Effector memory CD4-positive, alpha-beta T cell (primary cell): ENCODE measurements at places on chromosomes 16 and 17.
A peak's percentile ranks its signal among the peaks of the same experiment; 100 is the strongest.

DNA sequence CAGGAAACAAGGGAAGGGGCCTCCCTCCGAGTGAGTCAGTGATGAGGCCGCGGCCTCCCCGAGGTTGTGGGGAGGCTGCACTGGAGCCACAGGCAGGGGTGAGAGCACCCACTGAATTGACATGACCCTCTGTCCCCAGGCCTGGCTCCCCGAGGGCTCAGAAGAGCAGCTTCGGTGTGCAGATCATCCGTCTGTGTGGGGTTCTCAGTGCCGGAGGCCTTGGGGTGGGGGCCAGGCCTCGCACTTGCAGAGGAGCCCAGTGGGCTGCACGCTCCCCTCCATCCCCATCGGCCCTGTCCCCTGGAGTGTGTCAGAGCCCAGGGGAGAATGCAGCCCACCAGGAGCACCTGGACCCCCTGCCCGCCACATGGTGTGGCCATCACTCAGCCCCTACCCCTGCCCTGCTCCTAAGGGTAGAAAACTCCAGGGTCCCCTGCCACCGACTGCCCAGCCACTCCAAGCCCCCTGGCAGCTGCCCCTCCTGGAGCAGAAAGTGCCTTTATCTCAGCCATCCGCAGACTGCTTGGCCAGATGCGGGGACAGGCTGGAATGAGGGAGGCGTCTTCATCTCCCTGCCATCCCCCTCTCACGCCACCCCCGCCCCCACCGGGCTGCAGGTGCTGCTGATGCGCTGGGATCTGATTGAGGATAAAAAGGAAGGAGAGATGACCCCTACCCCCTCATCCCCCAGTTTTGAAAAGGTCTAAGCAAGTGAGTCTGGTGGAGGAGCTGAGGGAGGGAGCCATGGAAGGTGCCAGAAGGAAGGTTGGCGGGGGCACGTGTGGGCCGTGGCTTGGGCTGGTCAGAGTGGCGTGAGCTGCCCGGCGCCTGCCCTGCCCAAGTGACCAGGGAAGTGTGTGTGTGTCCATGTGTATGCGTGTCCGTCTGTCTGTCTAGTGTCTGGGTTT, 358.3 kb downstream of the SEC14L1 start:
- no peak overlapping the region for H3K4me3 ChIP-seq
- H3K4me1 ChIP-seq = peaks cover 6% of the 10 kb centered on the region
- no peaks in the 10 kb centered on the region for H3K27me3 ChIP-seq
- no peak for DNase-seq
- peaks cover 56% of the 10 kb centered on the region for H3K36me3 ChIP-seq

DNA sequence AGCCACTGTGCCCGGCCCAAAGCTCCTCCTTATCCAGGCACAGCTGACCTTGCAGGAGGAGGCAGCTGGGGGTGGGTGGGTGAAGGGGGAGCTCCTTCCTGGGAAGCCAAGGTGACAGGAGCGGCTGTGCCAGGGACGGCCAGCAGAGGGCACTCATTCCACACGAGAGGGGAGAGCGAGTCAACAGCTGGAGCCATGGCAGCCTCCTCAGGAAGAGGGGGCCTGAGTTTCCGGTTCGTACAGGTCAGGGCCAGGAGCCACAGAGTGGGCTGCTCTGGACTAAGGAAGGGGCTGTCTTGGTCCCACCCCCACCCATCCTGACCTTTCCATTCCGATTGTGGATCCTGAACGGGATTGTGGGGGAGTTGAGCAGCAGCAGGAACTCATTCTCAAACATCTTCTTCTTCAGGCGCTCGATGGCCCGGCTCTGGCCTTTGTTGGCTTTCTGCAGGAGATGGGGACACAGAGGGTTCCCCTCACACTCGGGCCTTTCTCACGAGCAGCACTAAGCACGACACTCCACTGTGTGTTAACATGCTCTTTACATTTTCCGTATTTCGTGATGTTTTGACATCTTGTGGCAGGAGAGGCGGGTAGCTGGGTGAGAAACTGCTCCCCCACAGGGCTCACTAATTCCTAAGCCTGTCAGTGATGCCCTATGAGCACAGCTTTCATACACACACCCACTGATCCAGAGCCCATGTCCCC, 61.6 kb downstream of the TIMM22 start:
- no peaks in the 10 kb centered on the region for H3K4me1 ChIP-seq
- DNase-seq = no peak
- H3K4me3 ChIP-seq = no peak overlapping the region
- no peak overlapping the region for H3K27ac ChIP-seq
- H3K27me3 ChIP-seq = no peaks in the 10 kb centered on the region

GRCh38 chr16:80992676-80993293, 13.9 kb downstream of the CMC2 start:
- H3K4me1 ChIP-seq = no peaks in the 10 kb centered on the region
- H3K27me3 ChIP-seq = no peaks in the 10 kb centered on the region
- no peak for DNase-seq

GRCh38 chr17:72631568-72631948, 460.9 kb downstream of the SLC39A11 start:
- H3K4me3 ChIP-seq = no peak overlapping the region
- peaks cover 11% of the 10 kb centered on the region for H3K4me1 ChIP-seq
- no peak overlapping the region for H3K27ac ChIP-seq
- no peaks in the 10 kb centered on the region for H3K27me3 ChIP-seq
- DNase-seq = no peak

GRCh38 chr16:11727796-11728543, 14.7 kb downstream of the TXNDC11 start:
- no peak overlapping the region for H3K4me3 ChIP-seq
- no peaks in the 10 kb centered on the region for H3K27me3 ChIP-seq
- H3K27ac ChIP-seq = no peak overlapping the region
- peaks cover 3% of the 10 kb centered on the region for H3K4me1 ChIP-seq
- H3K36me3 ChIP-seq = peaks cover 41% of the 10 kb centered on the region

DNA sequence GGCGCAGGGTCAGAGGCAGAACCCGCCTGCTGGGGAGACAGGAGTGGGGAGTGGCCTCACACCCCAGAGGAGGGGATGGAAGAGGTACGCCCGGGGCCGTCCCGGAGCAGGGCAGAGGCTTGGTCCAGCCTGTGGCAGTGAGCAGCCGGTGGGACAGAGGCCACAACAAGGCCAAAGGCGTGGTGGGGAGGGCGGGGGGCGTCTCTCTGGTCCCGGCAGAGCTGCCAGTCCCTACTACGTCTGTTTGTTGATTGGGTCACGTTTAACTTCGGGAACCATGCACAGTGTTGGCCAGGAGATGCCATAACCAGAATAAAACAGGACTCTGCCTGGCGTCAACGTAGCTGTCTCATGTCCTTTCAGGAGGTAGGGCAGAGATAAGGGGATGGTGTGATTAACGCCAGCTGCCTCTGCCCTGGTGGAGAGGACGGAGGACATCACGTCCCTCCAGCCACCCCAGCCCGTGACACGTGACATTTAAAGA, 192.8 kb downstream of the BANP start:
- no peak for DNase-seq
- no peaks in the 10 kb centered on the region for H3K4me1 ChIP-seq

DNA sequence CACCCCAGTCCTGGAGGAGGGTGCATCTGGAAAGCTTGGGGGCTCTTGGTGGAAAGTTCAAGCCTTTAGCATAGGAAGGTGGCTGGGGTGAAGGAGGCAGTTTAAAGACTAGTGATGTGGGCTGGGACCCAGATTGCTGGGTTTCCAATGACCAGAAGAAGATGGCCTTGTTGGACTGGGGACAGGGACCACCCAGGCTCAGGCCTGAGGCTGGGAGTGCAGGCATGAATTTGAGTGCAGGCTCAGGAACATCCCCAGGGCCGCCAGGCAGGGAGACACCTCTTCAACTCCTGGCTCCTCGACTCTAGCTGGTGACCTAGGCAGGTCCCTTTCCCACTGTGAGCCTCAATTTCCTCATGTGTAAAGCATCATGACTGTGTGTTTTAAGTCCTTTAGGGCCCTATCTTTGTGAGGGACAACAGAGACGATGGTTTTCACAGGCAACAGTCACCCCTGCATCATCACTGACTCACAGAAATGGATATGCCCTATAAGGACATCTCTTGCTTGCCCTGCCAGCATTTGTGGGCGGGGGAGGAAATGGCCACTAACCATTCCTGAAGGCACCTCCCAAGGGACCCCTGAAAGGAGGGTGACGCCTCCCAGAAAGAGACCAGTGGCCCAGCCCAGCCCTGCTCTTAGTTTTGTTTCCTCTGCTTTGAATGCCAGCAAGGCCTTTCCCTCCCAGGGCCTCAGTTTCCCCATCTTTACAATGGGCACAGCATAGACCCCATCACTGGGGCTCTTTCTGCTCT, 11.1 kb downstream of the NLRC5 start:
- H3K36me3 ChIP-seq = peaks cover 22% of the 10 kb centered on the region
- H3K27me3 ChIP-seq = no peaks in the 10 kb centered on the region
- DNase-seq = peak; percentile 17
- peak overlapping the region; percentile 73 for H3K27ac ChIP-seq

DNA sequence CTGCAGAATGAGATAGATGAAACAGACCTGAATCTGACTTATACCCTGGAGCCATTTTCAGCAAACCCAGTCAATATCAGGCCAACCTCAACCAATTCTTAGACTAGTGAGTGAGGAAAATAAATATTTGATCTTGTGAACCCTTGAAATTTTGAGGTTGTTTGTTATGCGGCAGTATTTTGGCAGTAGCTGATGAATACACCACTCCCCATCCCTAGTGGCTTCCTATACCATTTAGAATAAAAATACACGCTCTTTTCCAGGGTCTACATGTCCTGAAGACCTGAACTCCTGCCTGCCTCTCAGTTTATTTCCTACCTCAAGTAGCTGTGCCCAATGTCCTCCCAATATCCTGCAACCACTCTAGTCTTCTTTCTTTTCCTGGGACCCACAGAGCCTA, 647.3 kb downstream of the WWOX start:
- peaks cover 31% of the 10 kb centered on the region for H3K4me1 ChIP-seq
- no peak for DNase-seq
- no peak overlapping the region for H3K4me3 ChIP-seq

DNA sequence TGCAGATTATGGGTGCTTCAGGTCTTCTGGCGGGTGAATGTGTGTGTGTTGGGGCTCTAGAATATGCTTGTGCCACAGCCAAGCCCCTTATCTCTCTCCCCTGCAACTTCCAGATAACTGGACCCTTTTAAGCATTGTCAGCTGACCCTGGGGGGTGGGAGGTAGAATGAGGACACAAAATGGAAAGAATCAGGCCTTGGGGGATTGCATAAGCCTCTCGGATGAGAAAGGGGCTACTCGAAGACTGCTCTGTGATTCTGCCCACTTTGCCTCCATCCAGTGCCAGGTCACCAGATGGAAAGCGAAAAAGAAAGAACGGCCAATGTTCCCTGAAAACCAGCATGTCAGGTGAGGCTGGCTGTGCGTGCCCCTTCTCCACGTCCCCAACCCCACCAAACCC, 13.8 kb downstream of the THRA start:
- H3K4me1 ChIP-seq = peaks cover 18% of the 10 kb centered on the region
- no peak for DNase-seq
- peaks cover 26% of the 10 kb centered on the region for H3K36me3 ChIP-seq
- no peak overlapping the region for H3K4me3 ChIP-seq
- no peak overlapping the region for H3K27ac ChIP-seq

DNA sequence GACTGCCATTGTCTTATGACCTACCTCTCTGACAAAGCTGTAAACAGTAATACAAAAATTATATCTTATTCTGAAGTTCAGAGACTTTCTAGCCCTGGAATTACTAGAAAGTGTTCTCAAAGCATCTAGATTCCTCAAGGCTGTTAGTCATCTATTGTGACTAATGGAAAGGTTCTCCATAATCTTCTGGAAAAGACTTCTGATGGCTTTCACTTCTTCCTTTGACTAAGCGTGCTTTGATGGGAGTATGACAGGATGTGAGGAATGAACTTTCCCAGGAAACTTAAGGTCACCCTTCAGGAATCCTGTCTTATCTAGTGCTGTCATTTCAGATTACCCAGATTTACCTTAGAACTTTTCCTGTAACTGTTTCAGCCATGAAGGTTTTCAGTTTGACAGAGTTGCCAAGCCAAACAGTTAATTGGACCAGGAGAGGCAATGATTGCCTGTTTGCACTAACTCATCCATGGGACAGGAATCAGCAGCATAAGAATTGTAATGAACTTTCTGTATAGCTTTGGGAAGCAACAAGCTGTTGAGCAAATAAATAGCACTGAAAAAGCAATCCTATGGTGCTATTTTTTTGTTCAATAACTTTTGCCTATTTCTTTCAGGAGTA, 43.5 kb downstream of the AP2B1 start:
- no peak for DNase-seq
- H3K27ac ChIP-seq = no peak overlapping the region
- H3K4me1 ChIP-seq = no peaks in the 10 kb centered on the region
- no peaks in the 10 kb centered on the region for H3K27me3 ChIP-seq

DNA sequence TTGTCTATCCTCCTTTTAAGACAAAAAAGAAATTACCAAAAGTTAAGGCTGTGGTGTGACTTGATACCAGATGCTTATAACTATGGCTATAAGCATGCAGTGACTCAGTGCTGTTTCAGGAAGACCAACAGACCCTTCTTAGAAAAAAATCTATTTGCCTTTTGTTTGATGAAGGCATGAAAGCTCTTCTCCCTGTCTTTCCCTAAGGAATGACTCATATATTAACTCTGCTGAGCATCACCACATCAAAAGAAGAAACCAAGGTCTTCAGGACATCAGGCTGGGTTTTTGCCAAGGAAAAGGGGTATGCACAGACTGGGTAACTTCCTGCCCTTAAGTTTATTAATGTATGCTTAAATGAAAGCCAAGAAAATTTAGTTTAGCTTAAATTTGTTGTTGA, 47.1 kb downstream of the VMP1 start:
- no peak overlapping the region for H3K4me3 ChIP-seq
- H3K27me3 ChIP-seq = no peaks in the 10 kb centered on the region
- H3K27ac ChIP-seq = peak overlapping the region; percentile 53

- H3K4me3 ChIP-seq = no peak overlapping the region
Measured at GRCh38 chr17:77441940-77442339, 301.2 kb downstream of the SEC14L1 start.

- peak overlapping the region; percentile 75 for H3K27ac ChIP-seq
- no peak for DNase-seq
- H3K4me3 ChIP-seq = peak overlapping the region; percentile 80
- H3K4me1 ChIP-seq = peaks cover 25% of the 10 kb centered on the region
- no peaks in the 10 kb centered on the region for H3K27me3 ChIP-seq
Measured at GRCh38 chr16:87392821-87393679, 914 bp downstream of the MAP1LC3B start.

DNA sequence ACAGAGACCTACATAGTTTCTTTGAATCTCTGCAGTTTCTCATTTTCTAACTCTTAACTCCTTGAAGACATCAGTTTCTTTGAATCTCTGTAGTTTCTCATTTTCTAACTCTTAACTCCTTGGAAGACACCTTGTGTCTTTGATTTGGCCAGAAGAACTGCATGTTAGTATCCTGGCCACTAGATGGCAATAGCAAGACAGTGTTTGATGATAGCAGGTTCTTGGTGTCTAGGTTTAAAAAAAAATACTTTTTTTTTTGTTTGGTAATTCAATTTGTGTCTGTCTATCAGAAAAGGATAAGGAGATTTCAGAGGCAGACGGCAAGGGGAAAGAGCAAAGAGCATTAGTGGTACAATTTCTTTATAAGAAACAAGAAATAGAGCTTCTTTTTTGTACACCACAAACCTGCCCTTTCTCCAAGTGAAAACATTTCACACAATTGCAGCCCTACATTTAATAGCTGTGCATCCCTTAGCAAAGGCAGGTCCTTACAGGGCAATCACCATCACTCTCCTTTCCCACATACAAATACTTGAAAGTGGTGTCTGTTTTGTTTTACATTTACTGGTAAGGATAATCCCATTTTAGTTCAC, 1324.9 kb upstream of the CDH8 start:
- H3K36me3 ChIP-seq = no peaks in the 10 kb centered on the region
- no peaks in the 10 kb centered on the region for H3K27me3 ChIP-seq
- no peak overlapping the region for H3K27ac ChIP-seq
- H3K4me1 ChIP-seq = no peaks in the 10 kb centered on the region
